ENCODE measurements at places on chromosomes 1 and 21.

GRCh38 chr1:71908871-71909390 lies 373.4 kb downstream of the NEGR1 start:
- no peak for DNase-seq

- DNase-seq = no peak
Observed at GRCh38 chr1:93576346-93576745, 105.3 kb downstream of the BCAR3 start.

- no peak for DNase-seq
Observed at GRCh38 chr1:155253797-155254196, 1.5 kb downstream of the ENTREP3 start.

GRCh38 chr1:160191756-160192155 lies 1.4 kb downstream of the CASQ1 start:
- no peak for DNase-seq

DNA sequence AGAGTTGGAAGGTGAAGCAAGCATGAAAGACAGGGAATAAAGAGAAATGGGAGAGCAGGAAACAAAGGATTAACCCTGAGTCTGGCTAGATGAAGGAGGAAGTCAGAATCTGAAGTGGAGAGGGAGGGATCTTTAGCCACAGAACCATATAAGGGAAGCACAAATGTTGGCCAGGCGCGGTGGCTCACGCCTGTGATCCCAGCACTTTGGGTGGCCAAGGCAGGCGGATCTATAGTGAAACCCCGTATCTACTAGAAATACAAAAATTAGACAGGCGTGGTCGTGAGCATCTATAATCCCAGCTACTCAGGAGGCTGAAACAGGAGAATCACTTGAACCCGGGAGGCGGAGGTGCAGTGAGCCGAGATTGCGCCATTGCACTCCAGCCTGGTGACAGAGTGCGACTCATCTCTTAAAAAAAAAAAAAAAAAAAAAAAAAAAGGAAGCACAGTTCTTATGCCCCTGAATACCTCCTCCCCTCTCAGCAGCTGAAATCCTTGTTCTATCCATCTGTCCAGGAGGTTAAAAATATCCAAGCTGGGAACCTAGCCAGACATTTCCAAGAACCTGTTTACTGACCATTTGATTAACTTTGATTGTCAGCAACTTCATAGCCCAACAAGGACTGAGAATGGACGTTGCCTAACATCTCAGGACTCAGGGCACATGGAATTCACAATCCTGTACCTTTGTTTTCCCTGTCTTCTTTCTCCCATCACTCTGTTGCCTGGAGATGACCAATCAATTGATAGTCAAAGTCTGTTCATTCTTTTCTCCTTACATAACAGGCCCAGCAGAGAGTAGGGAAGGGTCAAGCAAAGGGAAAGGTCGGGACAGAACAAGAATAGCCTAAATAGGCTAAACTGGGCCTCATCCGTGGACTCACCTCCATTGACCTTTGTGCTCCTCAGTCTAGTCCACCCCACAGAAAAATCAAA lies 10.6 kb downstream of the TXNIP start:
- no peak for DNase-seq

DNA sequence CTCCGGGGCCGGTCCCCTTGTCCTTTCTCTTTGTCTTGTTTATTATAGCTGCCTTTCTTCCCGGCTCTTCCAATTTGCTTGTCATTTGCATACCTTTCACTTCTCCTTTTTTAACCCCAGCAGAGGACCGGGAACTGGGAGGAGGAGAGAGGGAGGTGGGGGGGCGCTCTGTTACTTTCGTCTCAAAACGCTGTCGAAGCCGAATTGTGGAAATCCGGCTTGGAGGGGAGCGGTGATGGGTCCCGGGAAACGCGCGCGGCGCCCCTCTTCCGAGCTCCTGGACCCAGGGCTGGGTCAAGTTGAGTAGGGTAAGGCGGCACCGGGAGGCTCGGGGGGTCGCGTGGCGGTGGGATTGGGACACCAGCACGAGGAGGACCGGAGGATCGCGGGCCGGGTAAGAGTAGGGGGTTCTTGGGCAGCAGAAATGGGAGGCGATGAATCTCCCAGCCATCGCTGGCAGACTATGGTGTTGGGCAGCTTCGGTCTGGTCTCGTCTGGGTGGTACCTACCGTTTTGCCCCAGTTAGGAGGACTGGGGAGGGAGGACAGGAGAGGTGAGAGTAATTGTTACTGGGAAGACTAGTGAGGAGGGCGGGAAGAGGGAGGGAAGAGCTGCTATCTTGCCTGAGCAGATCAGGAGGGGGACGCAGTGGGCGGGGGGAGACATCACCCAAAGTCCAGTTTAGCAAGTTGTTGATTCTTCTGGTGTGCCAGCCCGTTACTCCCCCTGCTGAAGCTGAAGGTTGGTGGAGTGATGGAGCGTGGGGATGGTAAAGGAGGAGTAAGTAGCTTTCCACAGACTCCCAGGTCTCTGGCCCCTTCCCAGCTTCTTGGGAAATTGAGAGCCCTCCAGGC lies 1.5 kb downstream of the PROX1 start:
- DNase-seq = no peak

DNA sequence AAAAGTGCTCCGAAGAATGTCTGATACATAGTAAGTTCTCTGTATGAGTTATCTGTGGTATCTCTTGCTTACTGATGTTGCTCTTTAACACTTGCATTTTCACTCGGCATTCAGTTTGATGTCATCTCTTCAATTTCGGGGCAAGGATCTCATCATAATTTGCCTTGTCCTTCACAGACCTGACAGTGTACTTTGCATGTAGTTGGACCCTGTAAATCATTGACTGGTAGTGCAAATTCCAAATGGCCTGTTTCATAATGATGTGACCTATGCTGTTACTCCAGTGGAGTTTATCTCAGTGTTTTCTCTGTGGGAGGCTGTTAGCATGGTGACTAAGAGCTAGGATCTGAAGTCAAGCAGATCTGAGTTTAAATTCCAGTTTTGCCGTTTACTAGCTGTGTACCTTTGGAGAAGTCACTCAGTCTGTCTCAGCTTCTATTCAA lies 34.2 kb upstream of the ABCD3 start:
- no peak for DNase-seq

DNA sequence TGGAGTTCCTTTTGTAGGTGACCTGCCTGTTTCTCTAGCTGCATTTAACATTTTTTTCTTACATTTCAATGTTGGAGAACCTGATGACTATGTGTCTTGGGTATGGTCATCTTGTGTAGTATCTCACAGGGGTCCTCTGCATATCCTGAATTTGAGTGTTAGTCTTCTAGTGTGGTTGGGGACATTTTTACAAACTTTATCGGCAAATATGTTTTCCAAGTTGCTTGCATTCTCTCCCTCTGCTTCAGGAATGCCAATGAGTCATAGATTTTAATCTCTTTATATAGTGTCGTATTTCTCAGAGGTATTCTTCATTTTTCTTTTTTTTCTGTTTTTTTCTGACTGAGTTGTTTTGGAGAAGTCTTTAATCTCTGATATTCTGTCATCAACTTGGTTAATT lies 684.0 kb downstream of the NCAM2 start:
- DNase-seq = no peak

DNA sequence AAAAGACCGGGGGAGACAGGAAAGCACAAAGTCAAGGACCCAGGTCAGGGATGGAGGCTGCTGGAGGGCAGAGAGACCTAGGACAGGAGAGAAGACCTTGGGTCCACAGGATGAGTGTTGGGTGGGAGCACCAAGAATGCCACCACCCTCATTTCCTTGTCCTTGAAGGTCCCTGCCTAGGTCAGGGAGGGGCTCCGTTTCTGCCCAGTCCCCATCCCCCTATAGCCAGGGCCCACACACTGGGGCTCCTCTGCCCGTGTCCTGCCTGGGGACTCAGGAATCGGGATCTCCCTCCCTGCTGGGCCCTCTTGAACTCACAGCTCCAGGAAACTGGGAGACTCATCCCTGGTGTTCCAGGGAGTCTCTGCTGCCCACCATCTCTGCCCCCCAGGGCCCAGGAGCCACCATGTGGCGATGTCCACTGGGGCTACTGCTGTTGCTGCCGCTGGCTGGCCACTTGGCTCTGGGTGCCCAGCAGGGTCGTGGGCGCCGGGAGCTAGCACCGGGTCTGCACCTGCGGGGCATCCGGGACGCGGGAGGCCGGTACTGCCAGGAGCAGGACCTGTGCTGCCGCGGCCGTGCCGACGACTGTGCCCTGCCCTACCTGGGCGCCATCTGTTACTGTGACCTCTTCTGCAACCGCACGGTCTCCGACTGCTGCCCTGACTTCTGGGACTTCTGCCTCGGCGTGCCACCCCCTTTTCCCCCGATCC lies 584 bp downstream of the TINAGL1 start:
- no peak for DNase-seq

GRCh38 chr1:228794810-228795209 lies 59.5 kb downstream of the RHOU start:
- DNase-seq = no peak

DNA sequence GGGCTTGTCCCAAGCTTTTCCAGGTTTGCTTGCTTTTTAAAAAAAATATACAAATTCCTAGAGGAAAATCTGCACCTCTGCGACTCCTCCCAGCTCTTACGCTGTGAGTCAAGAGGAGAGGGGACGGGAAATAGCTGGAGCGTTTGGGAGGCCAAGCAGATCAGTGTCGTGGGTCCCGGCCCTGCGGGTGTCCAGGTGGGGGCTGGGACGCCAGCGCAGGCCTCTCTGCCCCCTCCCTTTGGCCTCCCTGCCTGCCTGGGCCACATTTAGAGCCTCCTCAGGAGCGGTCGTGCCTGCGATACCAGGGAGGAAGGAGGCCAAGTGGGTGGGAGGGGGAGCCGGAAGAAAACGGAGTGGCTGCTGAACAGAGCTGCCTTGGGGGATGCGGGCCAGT lies 9.0 kb downstream of the WNT4 start:
- no peak for DNase-seq

- no peak for DNase-seq
Observed at GRCh38 chr1:10625554-10625953, 150.8 kb downstream of the PEX14 start.

DNA sequence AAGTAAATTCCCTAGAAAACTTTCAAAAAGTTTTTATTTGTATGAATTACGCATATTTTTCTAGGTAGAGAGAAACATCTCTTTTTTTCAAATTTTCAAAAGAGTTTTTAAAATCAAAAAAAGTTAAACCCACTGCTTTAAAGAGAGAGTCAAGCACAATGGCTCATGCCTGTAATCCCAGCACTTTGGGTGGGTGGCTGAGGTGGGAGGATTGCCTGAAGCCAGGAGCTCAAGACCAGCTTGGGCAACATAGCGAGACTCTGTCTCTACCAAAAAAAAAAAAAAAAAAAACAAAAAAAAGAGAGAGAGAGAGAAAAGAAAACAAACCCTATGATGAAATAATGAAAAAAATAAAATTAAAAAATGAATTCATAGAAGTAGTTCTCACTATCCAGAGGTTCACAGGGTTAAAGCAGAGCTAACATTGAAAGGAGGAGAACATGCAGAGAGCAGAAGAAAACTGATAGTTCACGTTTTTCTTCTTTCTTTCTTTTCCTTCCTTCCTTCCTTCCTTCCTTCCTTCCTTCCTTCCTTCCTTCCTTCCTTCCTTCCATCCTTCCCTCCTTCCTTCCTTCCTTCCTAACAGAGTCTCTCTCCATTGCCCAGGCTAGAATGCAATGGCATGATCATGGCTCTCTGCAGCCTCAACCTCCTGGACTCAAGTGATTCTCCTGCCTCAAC lies 30.5 kb upstream of the SARS1 start:
- no peak for DNase-seq

GRCh38 chr1:12196641-12197482 lies 30.1 kb downstream of the TNFRSF1B start:
- DNase-seq = no peak

DNA sequence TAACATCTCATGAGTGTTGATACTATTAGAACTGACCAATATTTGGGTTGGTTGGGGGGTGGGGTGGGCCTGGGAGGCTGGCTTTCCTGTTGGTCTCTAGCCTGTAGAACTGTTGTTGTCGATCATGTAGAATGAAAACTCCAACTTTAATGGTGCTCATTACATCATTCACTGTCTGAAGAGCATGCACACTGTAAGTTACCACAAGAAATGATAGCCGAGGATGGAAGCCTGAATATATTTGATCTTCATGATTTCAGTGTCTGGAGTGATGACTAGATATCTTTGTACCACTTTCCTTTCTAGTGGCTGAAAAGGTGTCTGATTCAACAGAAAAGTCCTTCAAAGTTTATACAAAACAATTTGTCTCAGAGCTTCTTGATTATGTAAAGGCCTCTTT lies 123.6 kb downstream of the XCL2 start:
- DNase-seq = no peak

Data from stimulated activated CD8-positive, alpha-beta memory T cell treated with anti-CD3 and anti-CD28 coated beads, Interleukin-4, amount 100 ng/mL, for 1 hour (primary cell).